ENCODE measurements at places on chromosomes 2 and 18. TPM values are rescaled to one million over a fixed set of nuclear protein-coding genes. Genes with fewer than 3 reads are reported as not detected.

Gene FAP
- total RNA-seq = not detected

Gene SESTD1
- total RNA-seq = 25.2 TPM

Gene MYOM1
- total RNA-seq = 1.7 TPM

GRCh38 chr18:41681138-41681880 lies 273.7 kb upstream of the PIK3C3 start:
- no peak for DNase-seq
